ENCODE measurements at places on chromosomes 3 and 15.

DNA sequence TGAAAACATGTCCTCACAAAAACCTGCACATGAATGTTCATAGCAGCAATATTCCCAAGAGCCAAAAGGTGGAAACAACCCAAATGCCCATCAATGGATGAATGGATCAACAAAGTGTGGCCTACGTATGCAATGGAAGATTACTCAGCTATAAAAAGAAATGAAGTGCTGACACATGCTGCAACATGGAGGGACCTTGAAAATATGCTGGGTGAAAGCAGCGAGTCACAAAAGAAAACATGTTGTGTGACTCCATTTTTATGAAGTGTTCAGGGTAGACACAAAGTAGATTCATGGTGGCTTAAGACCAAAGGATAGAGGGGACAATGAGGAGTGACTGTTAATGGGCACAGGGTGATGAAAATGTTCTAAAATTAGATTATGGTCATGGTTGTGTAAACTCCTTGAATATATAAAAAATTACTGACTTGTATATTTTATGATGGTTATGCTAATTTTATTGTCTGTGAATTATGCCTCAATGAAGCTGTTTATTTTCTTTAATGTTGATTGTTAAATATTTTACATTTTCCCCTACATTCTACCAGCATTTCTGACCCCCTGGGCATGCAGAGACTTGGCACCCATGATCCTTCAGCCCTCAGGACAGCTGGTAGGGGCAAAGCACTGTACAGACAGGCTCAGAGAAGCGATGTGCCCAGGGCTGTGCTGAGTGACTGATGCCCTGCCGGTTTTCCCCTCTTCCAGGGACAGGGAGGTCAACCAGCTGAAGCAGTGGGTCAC is 37.8 kb downstream of the CFAP100 start:
- no peak for DNase-seq

- DNase-seq, result no peak
These were observed 111.3 kb downstream of the AKAP13 start for GRCh38 chr15:85491691-85492090.

- DNase-seq, result no peak
These were observed 18.9 kb downstream of the CDCP1 start for GRCh38 chr3:45127130-45127822.

- no peak for DNase-seq
These were observed 11.3 kb downstream of the DUSP7 start for GRCh38 chr3:52044869-52045619.

DNA sequence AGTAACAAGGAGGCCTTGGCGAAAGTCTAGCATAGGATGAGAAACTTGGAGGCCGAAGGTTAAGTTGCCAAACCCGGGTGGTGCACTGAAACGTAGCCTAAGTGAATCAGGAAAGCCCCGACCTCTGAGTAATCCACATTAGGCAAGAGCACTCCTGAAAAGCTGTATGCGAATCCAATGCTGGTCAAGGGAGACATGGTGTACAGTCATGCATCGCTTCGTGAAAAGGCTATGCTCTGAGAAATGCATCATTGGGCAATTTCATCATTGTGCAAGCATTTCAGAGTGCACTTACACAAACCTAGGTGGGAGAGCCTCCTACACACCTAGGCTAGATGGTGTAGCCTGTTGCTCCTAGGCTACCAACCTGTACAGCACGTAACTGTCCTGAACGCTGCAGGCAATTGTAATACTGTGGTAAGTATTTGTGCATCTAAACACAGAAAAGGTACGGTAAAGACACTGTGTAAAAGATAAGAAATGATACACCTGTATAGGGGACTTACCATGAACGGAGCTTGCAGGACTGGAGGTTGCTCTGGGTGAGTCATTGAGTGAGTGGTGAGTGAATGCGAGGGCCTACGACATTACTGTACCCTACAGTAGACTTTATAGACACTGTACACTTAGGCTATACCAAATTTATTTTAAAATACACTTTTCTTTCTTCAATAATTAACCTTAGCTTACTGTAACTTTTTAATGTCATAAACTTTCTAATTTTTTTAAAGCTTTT is 222.5 kb downstream of the SHQ1 start:
- DNase-seq, result no peak

DNA sequence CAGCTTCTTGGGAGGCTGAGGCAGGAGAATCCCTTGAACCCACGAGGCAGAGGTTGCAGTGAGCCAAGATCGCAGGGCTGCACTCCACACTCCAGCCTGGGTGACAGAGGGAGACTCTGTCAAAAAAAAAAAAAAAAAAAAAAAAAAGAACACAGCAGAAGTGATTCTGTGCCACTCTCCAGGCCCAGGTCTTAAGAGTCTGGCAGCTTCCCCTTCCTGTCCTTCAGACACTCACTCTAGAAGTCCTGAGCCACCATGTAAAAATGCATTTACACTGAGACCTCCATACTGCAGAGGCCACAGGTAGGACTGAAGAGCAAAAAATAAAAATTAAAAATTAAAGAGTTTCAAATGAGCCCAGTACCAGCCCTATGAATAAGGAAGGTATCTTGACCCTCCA is 11.8 kb upstream of the CDV3 start:
- DNase-seq, result no peak

DNA sequence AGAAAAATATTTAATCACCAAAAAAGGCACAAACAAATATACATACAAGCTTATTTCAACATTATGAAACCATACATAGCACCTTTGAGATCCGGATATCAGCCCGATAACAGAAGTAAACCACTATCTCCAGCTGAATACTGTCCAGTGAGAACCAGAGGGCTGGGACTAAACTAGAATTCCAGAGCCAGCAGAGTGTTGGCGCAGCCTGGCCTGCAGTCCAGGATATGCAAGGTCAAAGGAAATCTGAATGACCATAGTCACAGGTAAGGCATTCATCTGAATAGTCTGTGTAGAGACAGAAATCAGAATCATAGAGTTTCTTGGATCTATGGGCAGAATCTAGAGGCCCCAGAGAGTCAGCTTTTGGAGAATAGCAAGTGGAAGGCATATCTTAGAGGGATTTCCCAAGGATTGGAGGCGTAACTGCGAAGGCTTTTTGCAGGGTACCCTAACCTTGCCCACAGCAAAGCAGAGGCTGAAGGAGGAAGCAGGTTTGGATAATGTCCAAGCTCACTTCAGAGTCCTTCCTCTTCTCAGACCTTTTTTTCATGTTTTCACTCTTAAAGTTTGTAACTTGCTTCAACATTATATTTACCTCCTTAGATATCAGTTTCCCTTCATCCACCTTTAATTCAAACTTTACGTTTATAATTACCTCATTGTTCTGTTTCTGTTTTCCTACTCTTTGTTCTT is 32.5 kb upstream of the TP63 start:
- no peak for DNase-seq

- DNase-seq, result no peak
These were observed 54.5 kb upstream of the C3orf80 start for GRCh38 chr3:160170409-160171370.

DNA sequence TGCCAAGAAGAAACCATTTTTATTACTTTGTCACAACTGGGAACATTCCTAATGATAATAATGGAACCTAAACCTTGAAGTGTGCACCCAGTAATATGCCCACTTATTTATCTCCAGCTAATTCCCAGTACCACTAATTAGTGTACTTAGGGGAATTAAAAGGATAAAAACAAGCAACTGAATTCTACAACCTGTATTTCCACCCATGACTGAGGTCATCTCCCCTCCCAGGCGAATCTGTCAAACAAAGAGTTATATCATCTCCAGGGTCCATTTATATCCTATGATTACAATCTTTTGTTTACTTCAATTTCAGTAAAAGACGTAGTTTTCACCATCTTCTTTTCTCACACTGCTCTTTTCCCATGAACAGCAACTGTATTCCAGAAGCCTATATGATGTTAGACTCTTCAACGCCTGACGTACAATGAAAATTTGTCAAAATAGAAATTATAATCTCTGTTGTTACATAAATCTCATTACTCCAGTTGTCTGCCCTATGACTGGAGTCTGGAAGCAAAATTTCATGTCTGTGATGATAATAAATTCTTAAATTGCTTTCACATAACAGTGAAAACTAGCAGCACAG is 177.6 kb downstream of the GOLIM4 start:
- no peak for DNase-seq

GRCh38 chr3:196756732-196757131 is 17.1 kb downstream of the PAK2 start:
- DNase-seq, result no peak

DNA sequence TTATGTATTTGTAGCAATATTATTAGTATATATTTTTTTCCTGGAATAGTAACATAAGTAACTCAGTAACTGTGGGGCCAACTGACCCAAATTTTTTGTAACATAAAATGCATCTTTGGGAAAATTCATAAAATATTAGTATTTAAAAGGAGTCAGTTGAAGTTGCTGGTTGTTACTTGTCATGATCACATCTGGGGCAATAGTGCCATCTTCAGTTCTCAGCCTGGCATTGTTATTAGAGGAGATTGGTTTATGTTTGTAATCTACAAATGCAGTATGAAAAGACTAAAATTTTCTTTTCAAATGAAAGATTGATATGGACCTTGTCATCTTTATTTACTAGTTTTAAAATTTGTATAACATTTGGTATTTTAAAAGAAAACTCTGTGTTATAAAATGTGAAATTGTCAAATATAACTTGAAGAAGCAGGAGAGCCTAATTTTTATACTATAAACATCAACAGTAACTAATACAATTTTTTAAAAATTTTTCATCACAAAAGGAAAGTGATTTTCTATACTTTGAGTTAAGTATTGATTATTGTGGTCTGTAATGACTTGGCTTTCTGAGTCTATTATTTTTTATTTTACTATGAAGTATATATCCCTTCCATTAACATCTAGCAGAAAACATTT is 38.8 kb upstream of the MLF1 start:
- DNase-seq, result no peak

DNA sequence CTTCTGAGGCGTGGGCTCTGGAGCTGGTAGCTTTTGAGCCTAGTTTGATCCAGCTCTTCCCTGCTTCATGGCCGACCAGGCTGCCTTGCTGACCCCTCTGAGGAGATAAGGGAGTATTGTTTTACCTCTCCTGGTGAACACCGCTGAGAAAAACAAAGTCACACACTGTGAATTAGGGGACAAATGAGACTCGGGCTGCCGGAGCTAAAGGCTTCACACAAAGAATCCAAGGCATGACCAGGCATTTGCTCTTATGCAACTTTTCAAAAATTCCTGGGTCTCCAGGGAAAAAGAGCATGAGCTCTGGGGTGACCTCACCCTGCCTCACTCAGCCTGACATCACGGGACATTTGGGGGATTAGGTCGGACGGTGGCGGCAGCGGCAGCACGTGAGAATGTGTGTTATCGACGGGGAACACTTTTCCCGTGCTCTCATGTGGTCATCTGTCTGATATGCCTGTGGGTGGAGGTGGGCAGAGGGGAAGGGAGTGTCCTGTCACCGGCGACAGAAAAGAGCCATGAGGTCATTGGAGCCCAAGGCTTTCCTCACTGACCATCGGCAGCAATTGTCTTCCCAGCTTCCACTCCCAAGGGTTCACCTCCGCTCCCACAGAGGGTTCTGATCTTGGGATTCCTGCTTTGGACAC is 61.0 kb downstream of the TMEM44 start:
- no peak for DNase-seq

DNA sequence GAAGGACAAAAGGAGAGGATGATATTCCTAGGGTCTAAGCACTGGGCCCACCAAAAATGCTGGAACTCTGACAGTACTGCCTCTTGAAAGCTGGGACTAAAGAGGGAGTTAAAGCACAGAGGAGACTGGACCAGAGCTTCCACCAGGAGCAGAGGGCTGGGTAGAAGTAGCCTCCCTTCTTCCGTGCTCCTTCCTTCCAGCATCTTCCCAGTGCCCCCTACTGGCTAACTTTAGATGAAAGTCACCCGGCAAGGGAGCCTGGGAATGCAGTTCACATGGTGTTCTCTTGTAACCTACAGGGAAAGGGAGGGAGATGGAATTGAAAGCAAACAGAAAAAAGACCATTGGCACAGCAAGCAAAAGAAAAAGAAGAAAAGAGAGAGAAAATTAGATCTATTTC is 106.1 kb upstream of the COL8A1 start:
- DNase-seq, result no peak

DNA sequence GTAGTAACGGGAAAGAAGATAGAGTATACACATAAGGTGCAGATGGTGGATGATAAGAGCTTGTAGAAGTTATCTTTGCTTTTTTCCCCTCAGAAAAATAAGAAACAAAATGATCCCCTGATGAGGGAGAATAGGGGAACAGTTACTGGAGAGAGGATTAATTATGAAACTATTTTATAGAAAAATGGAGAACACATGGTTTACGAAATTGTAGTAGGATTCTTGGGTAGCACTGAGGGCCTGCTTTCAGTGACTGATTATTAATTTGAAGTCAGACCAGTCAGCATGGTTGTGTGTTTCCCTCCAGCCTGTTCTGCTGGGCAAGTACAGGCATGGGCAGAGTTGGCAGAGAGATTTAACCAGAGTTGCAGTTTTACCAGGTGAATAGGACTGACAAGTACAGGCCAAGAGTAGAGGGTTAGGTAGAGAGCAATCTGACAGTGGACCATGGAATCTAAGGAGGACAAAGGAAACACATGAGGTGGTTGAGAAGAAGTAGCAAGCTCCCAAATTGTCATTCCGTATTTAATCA is 5.9 kb downstream of the SLC49A4 start:
- DNase-seq, result no peak

DNA sequence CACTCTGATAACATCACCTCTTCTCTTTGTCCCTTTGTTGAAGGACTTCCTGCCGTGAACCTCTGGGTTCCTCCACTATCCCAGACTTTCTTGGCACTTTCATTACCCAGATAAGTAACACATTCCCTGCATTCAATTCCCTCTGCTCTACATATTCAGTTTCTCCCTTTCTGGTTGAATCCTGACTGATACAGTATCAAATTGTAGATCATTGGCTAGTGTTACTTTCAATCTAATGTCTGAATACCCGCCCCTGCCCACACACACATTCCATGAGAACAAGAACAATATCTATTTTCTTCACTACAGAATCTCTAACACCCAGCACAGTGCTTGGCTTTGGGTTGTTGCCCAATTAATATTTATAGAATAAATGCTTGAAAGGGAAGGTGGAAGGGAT is 163.5 kb downstream of the ABHD5 start:
- DNase-seq, result no peak

DNA sequence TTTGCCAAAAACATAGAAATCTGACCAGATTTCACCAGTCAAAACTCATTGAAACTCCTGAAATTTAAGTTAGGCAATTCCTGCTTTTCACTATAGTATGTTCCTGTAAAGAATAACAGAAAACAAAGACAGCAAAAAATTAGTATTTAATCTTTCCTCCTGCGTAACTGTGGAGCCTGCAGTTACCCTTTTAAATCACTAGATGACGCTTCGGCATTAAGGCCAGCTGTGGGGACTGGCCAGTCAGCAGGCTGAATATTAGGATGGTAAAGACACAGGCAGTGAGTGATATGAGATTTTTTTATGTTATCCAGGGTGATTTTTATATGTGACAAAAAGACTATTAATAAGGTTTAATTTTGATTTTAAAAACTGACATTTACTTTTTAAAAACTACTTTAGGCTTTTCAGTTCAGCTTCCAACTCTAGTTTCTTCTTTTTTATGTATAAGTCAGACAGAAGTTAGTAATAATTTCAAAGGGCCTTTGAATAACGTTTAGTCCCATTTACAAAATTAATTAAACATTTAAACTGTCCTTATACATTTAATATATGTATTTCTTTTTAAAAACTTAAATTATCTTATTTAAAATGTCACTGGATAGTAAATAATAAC is 165.1 kb downstream of the PPM1L start:
- DNase-seq, result no peak
